Stimulated activated CD4-positive, alpha-beta T cell treated with anti-CD3 and anti-CD28 coated beads, Interleukin-12 subunit alpha, Interleukin-12 subunit beta, amount 100 ng/mL, for 24 hours (primary cell): ENCODE measurements at places on chromosomes 13 and 19.

GRCh38 chr13:32212421-32212820, 102.7 kb downstream of the ZAR1L start:
- DNase-seq, result no peak

GRCh38 chr13:19791953-19792537, 9.3 kb upstream of the PSPC1 start:
- no peak for DNase-seq

DNA sequence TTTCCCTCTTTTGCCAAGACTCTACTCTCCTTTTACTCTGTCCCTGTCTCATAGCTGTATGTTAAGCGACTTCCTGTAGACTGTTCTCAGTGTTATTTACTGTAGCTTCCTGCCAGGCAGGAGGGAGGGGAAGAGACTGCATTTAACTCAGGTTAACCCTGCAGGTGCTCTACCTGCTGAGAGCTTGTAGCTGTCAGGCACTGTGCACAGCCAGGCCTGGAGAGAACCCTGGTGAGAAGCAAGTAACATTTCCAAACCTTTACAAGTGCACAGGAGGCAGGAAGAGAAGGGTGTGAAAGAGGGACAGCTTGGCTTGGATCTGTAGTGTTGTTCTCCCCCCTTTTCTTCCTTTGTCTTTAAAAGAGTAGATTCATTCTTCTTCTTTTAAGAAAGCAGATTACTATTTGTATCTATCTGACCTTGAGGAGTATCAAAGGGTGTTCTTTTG, 167.1 kb downstream of the LMO7 start:
- no peak for DNase-seq

DNA sequence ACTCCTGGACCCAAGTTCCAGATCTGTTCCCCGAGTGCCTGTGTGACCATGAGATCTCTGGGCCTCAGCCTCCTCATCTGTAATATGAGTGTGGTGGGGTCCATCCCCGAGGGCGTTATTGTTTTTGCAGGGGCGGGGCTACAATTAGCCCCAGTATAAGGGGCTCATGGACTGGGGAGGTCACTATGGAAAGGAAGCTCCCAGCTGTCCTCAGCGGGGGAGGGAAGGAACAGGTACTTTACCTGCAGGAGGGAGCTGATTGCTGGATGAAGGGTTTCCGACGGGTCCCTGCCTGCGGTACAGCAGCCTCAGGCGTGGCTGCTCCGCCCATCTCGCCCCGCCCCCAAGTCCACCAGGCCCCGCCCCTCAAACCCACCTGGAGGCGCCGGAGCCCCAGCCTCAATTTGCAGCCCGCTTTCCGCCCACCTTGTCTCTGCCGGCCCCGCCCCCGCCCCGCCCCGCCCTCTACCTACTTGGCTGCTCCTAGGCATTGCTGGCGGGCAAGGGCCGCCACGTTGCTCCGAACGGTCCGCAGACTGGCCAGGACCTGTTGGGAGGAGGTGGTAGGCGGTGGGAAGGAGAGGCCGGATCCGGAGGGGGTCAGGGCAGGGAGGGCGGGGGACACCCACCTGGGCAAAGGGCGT, 5.5 kb downstream of the PDE4C start:
- DNase-seq, result no peak

DNA sequence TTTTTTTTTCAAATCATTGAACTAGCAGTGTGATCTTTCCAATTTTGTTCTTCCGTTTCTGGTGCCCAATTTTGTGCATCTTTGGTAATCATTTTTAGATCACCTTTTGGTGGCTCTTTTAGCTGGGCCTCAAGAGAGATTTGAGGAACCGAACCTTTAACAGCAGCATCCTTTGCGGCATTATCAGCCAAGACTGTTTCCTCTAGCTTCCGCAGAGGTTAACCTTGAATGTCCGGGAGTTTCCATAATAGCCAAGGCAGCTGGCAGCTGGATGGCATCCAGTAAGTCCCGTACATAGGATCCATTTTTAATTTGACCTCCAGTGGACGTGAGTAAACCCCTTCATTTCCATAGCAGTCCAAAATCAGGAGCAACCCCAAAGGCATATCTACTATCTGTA, 9.6 kb downstream of the IRGC start:
- no peak for DNase-seq

DNA sequence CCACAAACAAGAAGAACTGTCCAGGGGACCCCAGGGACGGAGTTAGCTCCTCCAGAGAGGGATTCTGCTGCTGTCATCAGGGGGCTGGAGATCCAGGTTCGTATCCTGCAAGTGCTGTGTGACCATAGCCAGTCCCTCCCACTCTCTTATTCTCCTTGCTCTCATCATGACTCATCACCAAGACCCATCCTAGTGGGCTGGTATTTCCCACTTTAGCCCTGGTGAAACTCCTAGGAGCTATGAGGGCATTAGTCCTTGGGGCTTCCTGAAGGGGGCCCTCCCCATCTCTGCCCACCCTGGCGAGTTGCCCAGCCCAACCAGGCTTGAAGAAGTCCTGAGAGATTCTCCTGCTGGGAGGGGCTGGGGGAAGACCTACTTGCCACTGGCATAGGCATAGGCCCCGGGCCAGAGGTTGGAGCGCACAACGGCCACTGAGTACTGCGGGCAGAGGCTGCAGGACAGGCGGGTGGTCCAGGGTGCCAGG, 7.5 kb upstream of the DMWD start:
- DNase-seq, result no peak

GRCh38 chr13:28958018-28958417, 137.9 kb downstream of the MTUS2 start:
- no peak for DNase-seq

GRCh38 chr13:75302071-75302698, 179.8 kb downstream of the TBC1D4 start:
- DNase-seq, result no peak

- no peak for DNase-seq
Observed at GRCh38 chr13:66751691-66752090, 478.4 kb downstream of the PCDH9 start.

- no peak for DNase-seq
Observed at GRCh38 chr13:35817642-35818607, 313.3 kb downstream of the DCLK1 start.

DNA sequence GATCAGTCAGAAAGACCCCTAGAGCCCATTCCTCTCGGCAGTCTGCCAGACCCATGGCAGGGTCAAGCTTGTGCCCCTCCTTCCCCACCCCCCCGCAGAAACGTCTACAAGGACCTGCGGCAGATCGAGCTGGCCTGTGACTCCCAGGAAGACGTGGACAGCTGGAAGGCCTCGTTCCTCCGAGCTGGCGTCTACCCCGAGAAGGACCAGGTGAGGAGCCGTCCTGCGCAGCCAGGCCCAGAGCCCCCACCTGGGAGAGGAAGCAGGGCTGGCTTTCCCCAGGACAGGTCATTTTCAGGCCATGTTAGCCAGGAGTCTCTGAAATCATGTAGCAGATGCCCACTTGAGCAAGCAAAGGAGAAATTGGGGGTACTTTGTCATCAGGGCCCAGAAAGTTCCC, 12.3 kb downstream of the TMED1 start:
- DNase-seq, result no peak
